ENCODE measurements at places on chromosomes 5 and 9.

DNA sequence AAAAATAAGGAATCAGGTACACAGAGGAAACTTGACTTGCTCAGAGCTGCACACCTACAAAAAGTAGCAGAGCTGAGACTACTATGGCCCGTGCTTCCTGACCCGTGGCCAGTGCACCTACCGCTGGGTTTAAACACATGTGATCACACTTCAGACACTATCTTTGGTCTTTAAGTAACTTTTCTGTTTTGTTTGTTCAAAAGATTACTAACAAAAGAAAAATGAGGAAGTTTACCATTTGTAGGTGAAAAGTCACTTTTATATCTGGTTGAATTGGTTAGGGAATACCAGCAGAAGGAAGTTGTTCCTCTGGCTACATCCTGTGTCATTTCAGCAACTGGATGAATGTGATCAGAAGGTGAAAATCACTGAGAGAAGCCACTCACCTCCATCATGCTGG, 6.5 kb upstream of the SYK start:
- no peak for DNase-seq

GRCh38 chr5:135052511-135053145, 18.6 kb upstream of the PITX1 start:
- no peak for DNase-seq

DNA sequence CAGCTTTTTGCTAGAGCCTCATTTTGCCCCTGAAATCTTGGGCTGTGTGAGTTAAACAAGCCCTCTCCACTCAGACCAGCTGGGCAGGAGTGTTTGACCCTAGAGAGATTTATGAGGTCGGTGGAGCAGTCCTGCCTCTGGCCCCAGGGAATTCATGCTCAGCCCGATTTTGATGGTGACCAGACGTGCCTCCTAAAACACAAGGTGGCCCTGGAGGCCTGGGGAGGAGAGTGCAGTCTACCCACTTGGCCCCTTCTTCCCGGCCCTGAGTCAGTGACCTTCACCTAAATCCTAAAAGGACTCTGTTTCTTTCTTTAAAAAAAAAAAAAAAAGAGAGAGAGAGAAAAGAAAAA, 86.6 kb upstream of the SAP30L start:
- no peak for DNase-seq

DNA sequence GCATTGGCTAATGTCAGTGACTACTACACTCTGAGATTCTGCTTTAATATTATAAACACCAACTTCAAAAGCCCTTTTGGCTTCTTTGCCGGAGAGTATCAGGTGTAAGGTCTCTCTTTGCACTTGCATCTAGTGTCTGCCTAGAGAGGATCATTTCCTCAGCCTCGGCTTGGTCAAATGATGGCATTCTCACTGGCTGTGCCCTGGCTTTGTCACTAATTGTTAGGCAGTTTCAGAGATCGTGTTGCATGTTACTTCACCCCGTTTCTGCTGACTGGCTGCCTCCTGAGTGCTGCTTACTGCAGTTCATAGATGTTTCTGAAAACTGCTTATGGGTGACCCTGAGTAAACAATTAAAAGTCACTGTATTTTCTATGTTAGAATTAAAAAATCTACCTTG, 48.8 kb downstream of the SLC1A3 start:
- DNase-seq = no peak

DNA sequence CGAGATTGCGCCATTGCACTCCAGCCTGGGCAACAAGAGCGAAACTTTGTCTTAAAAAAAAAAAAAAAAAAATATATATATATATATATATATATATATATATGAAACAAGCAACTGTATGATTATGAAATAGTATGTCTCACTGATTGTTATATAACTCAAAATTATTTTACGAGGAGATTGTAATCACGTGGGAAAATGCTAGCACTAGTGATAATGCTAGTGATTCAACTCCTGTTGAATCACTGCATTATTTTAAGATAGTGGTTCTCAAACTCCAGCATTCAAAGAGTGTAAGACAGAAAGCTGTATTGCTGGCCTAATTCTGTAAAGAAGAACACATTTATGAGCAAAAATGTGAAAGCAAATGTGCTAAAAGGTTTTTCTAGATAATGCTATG, 12.4 kb upstream of the PTPN3 start:
- no peak for DNase-seq

All from stimulated activated CD4-positive, alpha-beta T cell treated with anti-CD3 and anti-CD28 coated beads, Interleukin-1b, Interleukin-23, amount 100 ng/mL, for 48 hours (primary cell).